ENCODE measurements at places on chromosomes 6 and 20.

GRCh38 chr6:30071081-30071818 lies 4.3 kb downstream of the PPP1R11 start:
- no peak for DNase-seq

DNA sequence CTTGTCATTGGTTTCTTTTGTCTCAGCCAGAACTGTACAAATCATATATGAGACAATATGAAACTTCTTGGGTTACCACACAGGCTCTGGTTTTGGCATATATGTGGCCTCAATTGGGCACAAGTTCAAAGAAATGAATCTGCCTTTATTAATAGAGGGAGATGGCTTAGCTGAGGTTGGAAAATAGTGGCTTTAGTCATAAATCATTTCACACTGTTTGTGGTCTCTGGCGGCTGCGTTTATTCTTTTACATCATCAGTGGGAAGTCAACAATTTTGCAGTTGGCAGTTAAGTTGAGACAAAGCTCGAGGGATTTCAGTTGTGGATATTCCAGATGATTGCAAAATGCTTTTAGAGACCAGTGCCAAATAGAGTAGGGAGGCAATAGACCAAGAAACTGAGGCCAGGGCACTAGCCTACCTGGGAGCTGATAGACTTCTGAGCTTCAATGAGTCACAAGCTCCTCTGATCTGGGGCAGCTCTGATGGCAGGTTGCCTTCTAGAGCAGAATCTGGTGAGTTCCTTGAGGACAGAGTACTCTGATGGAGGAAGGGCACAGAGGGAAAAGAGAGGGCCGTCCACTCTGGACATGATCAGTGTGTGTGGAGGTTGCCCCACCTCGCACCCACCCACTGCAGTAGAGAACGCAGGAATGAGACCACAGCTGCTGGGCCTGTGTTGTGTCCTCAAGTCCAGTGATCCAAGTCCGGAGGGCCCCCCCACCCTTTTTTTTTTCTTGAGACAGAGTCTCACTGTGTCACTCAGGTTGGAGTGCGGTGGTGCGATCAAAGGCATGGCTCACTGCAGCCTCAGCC lies 73.5 kb downstream of the ARMC2 start:
- no peak for DNase-seq

GRCh38 chr6:113774127-113774825 lies 82.9 kb upstream of the MARCKS start:
- DNase-seq: no peak

DNA sequence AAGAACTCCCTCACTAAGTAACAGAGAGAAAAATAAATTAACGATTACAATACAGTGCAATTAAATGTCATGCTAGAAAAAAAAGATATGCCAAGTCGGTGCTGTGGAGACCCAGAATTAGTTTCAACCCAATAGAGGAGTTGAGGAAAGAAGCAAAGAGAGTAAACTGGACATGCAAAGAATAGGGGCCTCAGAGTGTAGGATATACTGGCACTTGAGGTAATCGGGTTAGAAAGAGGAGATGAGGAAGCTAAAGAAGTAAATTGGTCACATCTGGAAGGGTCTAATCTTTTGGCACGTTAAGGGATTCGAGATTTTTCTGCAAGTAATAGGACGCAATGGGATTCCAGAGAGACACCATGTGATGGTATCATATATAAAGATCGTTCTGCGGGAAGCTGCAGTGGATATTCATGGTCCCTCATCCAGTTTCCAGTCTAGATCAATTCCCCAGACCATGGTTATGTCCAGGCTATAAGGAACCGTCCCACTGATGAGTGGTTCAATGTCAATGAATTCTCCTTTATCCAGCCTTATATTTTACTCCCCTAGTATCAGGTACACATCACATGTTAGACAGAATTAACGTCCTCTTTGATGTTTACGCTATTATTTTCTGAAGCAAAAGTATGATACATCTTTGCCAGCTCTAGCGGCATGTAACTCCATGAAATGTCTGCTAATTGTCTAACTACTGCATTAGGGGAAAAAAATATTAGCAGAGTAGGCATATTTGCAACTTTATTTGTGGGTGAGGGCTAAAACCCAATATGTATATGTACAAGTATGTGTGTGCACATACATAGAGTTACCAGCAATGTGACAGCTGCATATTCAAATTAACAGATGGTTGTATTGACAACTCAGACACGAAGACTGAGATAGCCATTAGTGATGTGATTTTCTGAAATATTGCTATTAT lies 1.1 kb upstream of the TBC1D32 start:
- no peak for DNase-seq

- no peak for DNase-seq
Observed at GRCh38 chr6:147560670-147561069, 52.2 kb downstream of the SAMD5 start.

DNA sequence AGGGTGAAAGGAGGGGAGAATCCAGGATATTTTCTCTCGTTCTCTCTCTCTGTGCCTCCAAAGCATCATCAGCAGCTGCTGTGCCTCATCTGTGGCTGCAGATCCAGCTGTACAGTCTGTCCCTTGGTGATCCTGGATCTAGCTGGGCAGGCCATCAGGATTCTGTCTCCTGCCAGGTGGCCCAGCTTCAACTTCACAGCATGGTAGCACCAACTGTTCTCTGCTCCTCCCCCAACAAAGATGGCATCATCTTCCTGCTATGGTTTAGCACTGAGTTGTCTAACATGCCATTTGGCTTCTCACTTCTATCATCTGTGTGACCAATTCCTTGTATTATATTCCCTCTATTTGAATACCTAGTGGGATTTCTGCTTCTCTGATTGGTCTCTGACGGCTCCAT lies 28.6 kb upstream of the ARFGEF2 start:
- DNase-seq: no peak

- DNase-seq: no peak
Observed at GRCh38 chr6:151627689-151628444, 134.1 kb downstream of the CCDC170 start.

- DNase-seq: no peak
Observed at GRCh38 chr20:9428292-9428607, 86.1 kb upstream of the LAMP5 start.

- no peak for DNase-seq
Observed at GRCh38 chr6:13635948-13636658, 21.0 kb downstream of the NOL7 start.

- DNase-seq: no peak
Observed at GRCh38 chr6:44598679-44599078, 211.2 kb downstream of the CDC5L start.

GRCh38 chr6:41769376-41769775 lies 10.3 kb downstream of the FRS3 start:
- no peak for DNase-seq

GRCh38 chr6:46704562-46704961 lies 16.9 kb downstream of the TDRD6 start:
- DNase-seq: no peak

- DNase-seq: no peak
Observed at GRCh38 chr6:28105245-28105639, 19.2 kb upstream of the ZSCAN16 start.

GRCh38 chr20:33925867-33926266 lies 67.8 kb upstream of the RALY start:
- DNase-seq: no peak

Measured in NCI-H187 treated with DMSO at 0.1 percent for 48 hours (cell line).